ENCODE measurements at places on chromosomes 4 and X. TPM values are rescaled to one million over a fixed set of nuclear protein-coding genes. Genes with fewer than 3 reads are reported as not detected.

DNA sequence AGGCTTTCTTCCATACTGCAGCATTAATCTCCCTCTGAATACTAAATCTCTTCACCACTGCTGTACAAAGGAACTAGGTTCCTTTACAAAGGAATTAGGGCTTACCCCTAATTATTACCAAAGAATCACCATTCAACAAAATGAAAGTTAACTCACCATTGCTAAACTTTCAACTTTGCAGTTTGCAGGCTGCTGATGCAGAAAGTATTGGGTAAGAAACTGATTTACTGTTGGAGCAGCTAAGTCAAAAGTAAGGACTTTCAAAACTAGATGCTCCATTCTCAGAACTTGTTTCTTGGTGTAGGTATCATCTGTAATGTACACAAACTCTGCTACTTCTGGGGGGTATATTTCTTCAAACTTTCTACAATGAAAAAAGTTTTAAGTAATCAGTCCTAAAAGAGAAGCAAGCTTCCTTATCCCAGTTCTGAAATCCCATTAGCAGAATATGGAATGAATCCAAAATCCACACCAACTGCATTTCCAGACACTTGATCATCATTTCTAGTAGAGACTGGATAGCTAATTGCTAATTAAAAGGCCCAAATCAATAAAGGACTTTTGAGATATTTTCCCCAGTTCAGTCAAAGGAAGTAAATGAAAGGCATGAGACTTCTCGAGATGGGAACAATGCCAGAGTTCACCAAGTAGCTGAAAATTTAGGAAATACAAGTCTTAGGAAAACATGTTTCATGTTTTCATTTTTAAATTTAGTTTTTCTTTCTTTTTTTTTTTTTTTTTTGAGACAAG lies 4.3 kb downstream of the CCNA2 start:
- DNase-seq: no peak
- no peaks in the 10 kb centered on the region for H3K27me3 ChIP-seq
- no peak overlapping the region for H3K4me3 ChIP-seq
- H3K36me3 ChIP-seq: peaks cover 66% of the 10 kb centered on the region
- H3K27ac ChIP-seq: no peak overlapping the region
- H3K4me1 ChIP-seq: no peaks in the 10 kb centered on the region

- no peak overlapping the region for H3K4me3 ChIP-seq
- H3K27me3 ChIP-seq: peaks cover 4% of the 10 kb centered on the region
- DNase-seq: no peak
- H3K36me3 ChIP-seq: no peaks in the 10 kb centered on the region
- H3K4me1 ChIP-seq: peaks cover 18% of the 10 kb centered on the region
- H3K27ac ChIP-seq: no peak overlapping the region
These were observed 116.5 kb upstream of the TRIM2 start for GRCh38 chr4:153087671-153088194.

GRCh38 chr4:40421839-40422708 lies 86.9 kb downstream of the CHRNA9 start:
- H3K4me3 ChIP-seq: no peak overlapping the region
- no peak for DNase-seq
- no peaks in the 10 kb centered on the region for H3K27me3 ChIP-seq

DNA sequence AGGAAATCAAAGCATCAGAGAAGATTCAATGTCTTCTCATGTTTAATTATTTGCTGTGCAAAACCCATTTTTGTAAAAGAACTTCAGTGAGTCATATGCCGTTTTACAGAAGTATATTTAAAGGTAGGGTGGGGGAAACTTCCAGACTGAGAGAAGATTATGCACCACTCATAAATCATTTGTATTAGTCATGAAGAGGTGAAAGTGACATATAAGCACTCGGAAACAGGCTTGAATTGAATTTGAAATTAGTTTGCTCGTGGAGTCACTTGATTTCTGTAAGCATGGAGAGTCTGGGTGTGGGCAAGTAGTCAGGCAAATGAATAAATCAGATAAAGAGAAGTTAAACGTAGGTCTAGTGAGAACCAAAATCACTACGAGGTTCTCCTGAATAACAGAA lies 335.1 kb downstream of the ANK2 start:
- H3K36me3 ChIP-seq: peaks cover 12% of the 10 kb centered on the region
- DNase-seq: no peak
- no peak overlapping the region for H3K27ac ChIP-seq
- H3K4me1 ChIP-seq: no peaks in the 10 kb centered on the region
- no peak overlapping the region for H3K4me3 ChIP-seq

GRCh38 chr4:138408758-138409157 lies 166.6 kb upstream of the SLC7A11 start:
- H3K27ac ChIP-seq: no peak overlapping the region
- DNase-seq: no peak
- no peak overlapping the region for H3K4me3 ChIP-seq
- H3K27me3 ChIP-seq: no peaks in the 10 kb centered on the region
- H3K4me1 ChIP-seq: no peaks in the 10 kb centered on the region

DNA sequence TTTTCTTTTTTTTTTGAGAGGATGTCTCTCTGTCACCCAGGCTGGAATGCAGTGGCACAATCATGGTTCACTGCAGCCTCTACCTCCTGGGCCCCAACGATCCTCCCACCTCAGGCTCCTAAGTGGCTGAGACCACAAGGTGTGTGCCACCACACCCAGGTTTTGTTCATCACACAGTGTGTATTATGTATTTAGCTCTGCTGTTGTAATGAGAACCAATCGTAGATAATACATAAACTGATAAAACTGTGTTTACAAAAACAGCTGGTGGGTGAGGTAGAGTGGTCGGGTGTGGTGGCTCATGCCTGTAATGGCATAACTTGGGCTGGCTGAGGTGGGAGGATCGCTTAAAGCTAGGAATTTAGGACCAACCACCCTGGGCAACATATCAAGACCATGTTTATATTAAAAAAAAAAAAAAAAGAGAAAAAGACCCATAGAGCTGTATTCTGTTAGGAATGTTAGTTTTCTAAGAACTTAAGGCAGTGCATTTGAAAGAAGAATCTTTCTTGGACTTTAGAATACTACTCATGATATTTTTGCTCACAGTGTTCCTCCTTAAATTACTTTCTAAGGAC lies 34.9 kb downstream of the POLR2B start:
- H3K27me3 ChIP-seq: no peaks in the 10 kb centered on the region
- peaks cover 18% of the 10 kb centered on the region for H3K36me3 ChIP-seq
- no peak overlapping the region for H3K27ac ChIP-seq
- no peak overlapping the region for H3K4me3 ChIP-seq

DNA sequence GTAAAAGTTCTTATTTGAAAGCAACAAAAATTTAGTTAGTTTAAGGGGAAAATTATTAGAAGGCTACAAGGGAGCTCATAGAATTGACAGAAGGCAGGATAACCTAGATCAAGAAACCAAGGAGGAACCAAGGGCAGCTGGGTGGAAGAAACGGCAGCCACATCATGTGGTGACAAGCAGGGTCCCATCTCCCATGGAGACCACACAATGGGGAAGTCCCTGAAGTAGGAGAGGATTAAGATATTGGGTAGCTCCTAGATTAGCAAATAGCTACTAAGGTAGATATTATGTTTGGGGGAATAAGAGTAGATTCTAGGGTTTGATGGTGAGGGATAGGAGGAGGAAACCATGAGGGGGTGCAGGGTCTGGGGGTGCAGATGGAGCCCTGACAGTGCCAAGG lies 48.0 kb upstream of the TMEM154 start:
- H3K27me3 ChIP-seq: no peaks in the 10 kb centered on the region
- no peak for DNase-seq
- no peaks in the 10 kb centered on the region for H3K36me3 ChIP-seq
- no peaks in the 10 kb centered on the region for H3K4me1 ChIP-seq
- H3K4me3 ChIP-seq: no peak overlapping the region
- H3K27ac ChIP-seq: no peak overlapping the region

- no peaks in the 10 kb centered on the region for H3K4me1 ChIP-seq
- no peak for DNase-seq
- no peaks in the 10 kb centered on the region for H3K36me3 ChIP-seq
- no peak overlapping the region for H3K27ac ChIP-seq
- no peaks in the 10 kb centered on the region for H3K27me3 ChIP-seq
- no peak overlapping the region for H3K4me3 ChIP-seq
These were observed 104.7 kb upstream of the SMIM10 start for GRCh38 chrX:134886002-134886596.

Gene GRIA2
- not detected for total RNA-seq

Gene UCP1
- 0.29 TPM for total RNA-seq

DNA sequence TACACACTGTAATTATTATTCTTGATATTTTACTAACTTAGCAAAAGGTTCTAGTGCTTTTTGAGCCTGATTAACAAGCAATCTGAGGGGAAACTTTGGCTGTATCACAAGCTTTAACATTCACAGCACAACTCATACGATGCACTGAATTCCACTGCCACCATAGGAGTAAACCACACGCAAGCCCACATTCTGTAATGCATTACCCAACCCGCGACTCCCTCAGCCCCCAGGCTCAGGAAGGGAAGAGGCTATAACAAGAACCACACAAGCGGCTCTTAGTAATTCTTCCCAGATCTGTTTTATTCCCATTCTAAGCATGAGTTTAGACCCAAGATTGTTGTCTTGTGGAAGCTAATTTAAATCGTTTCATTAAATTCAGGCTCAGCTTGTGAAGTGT lies 138.5 kb upstream of the TBL1X start:
- H3K36me3 ChIP-seq: no peaks in the 10 kb centered on the region
- H3K4me3 ChIP-seq: no peak overlapping the region
- H3K4me1 ChIP-seq: no peaks in the 10 kb centered on the region
- no peak overlapping the region for H3K27ac ChIP-seq
- no peak for DNase-seq
- H3K27me3 ChIP-seq: no peaks in the 10 kb centered on the region

GRCh38 chr4:84470204-84470785 lies 28.8 kb downstream of the NKX6-1 start:
- DNase-seq: no peak
- H3K4me1 ChIP-seq: no peaks in the 10 kb centered on the region
- H3K27ac ChIP-seq: no peak overlapping the region
- H3K4me3 ChIP-seq: no peak overlapping the region
- H3K27me3 ChIP-seq: no peaks in the 10 kb centered on the region

GRCh38 chr4:118968005-118968404 lies 79.4 kb downstream of the SYNPO2 start:
- no peaks in the 10 kb centered on the region for H3K36me3 ChIP-seq
- no peak overlapping the region for H3K27ac ChIP-seq

DNA sequence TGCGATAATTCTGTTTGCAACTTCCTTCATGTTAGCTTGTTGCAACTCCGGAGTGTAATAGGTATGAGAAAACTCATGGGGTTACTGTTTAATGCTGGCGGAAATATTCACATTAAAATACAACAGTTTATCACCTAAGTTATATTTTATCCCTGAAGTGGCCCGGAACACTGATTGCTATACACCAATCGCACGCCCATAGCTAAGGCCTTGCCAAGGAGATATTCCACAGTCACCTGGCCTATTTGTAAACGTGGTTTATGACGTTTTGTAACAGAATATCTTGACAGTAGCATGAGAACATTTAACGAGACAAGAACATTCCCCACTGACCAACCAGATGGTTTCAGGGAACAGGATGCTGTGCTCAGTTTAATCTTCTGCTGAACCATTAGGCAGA lies 23.2 kb upstream of the FAM90A26 start:
- no peak overlapping the region for H3K27ac ChIP-seq
- H3K4me1 ChIP-seq: no peaks in the 10 kb centered on the region
- no peaks in the 10 kb centered on the region for H3K36me3 ChIP-seq
- no peak for DNase-seq
- H3K4me3 ChIP-seq: no peak overlapping the region
- H3K27me3 ChIP-seq: no peaks in the 10 kb centered on the region

- no peak overlapping the region for H3K4me3 ChIP-seq
- no peaks in the 10 kb centered on the region for H3K27me3 ChIP-seq
- no peaks in the 10 kb centered on the region for H3K36me3 ChIP-seq
- no peak overlapping the region for H3K27ac ChIP-seq
- H3K4me1 ChIP-seq: no peaks in the 10 kb centered on the region
These were observed 85.2 kb upstream of the DCLK2 start for GRCh38 chr4:149993030-149993429.

Gene CXCL1
- 0.69 TPM for total RNA-seq

DNA sequence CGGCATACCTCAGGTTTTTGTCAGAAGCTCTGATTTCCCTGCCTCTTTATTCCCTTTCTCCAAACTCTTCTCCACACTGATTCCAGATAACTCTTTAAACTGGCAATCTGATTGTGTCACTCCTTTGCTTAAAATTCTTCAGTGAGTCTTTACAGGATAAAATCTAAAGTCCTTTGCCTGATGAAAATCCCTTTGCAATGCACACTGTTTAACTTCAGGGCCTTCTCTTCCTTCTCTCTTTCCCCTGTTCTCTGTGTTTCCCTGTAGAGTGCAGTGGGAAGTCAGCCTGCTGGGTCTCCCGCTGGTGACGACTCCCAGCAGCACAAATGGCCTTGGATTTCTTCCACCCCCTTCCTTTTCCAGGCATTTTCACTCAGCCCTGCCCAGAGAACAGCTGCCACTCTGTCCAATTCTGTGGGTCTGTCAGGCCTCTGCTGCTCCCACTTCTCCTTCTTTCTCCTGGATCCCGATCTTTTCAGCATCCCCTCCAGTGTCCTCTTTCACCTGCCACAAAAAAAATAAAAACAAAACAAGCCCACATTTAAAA lies 189.9 kb upstream of the NWD2 start:
- H3K4me1 ChIP-seq: 0 out of 2 replicates have a peak, but pooled peaks cover 2% of the 10 kb centered on the region
- no peak overlapping the region for H3K27ac ChIP-seq
- H3K36me3 ChIP-seq: no peaks in the 10 kb centered on the region
- H3K4me3 ChIP-seq: no peak overlapping the region

DNA sequence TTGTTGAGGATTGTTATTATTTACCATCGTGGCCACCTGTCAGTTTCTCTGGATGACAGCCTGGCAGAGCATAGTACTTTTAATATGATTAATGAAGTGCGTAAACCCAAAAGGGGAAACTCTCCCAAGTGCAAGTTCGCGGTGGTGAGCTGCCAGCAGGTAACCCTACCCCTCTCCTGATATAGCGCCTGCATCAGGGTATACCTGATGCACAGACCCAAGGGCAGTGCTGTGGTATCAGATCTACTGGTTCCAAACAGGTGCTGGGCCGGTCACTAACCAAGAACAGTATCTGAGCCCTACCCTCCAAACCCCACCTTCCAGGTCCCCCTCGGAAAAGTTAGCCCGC lies 1.6 kb downstream of the RNF150 start:
- no peaks in the 10 kb centered on the region for H3K36me3 ChIP-seq
- peaks cover 11% of the 10 kb centered on the region for H3K27me3 ChIP-seq
- peaks cover 5% of the 10 kb centered on the region for H3K4me1 ChIP-seq
- DNase-seq: no peak
- H3K27ac ChIP-seq: no peak overlapping the region

DNA sequence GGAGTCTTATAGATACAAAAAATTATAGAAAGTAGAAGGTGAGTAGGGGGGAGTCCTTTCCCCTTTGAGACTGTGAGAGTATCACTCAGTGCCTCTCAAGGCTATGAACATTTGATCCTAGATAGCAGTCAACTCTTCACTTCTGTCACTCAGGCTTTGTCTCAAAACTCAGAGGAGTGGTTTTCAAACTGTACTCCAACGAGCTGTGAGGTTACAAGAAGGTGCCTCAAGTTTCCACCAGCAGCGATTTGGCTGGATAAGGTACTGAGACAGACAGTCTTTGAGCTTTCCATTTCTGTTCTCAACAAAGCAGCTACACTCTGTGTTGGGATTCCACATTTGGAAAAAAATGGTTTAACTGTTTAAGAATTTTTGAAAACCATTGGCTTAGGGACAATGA lies 48.0 kb upstream of the NDST3 start:
- H3K4me1 ChIP-seq: no peaks in the 10 kb centered on the region
- no peak for DNase-seq
- H3K27ac ChIP-seq: no peak overlapping the region
- H3K4me3 ChIP-seq: no peak overlapping the region
- H3K27me3 ChIP-seq: no peaks in the 10 kb centered on the region
